Psoas muscle (tissue), 8 donors: ENCODE measurements at places on chromosomes 1 and 21. TPM values are rescaled to one million over a fixed set of nuclear protein-coding genes. Genes with fewer than 3 reads are reported as not detected.

- no peak for DNase-seq
Observed at GRCh38 chr1:20389571-20389970, 96.4 kb downstream of the CAMK2N1 start.

- DNase-seq: no peak
Observed at GRCh38 chr1:35980090-35980489, 49.2 kb downstream of the AGO3 start.

GRCh38 chr1:25430967-25431881, 527 bp downstream of the MACO1 start:
- peak; percentile 65 for DNase-seq

GRCh38 chr1:33930346-33931110, 66.6 kb downstream of the HMGB4 start:
- DNase-seq: no peak

The OR2T33 gene
- total RNA-seq: not detected
